GM12864 (cell line): ENCODE measurements at places on chromosomes 3 and 15.

- DNase-seq, result no peak
These were observed 43.7 kb upstream of the PGPEP1L start for GRCh38 chr15:99051308-99051707.

DNA sequence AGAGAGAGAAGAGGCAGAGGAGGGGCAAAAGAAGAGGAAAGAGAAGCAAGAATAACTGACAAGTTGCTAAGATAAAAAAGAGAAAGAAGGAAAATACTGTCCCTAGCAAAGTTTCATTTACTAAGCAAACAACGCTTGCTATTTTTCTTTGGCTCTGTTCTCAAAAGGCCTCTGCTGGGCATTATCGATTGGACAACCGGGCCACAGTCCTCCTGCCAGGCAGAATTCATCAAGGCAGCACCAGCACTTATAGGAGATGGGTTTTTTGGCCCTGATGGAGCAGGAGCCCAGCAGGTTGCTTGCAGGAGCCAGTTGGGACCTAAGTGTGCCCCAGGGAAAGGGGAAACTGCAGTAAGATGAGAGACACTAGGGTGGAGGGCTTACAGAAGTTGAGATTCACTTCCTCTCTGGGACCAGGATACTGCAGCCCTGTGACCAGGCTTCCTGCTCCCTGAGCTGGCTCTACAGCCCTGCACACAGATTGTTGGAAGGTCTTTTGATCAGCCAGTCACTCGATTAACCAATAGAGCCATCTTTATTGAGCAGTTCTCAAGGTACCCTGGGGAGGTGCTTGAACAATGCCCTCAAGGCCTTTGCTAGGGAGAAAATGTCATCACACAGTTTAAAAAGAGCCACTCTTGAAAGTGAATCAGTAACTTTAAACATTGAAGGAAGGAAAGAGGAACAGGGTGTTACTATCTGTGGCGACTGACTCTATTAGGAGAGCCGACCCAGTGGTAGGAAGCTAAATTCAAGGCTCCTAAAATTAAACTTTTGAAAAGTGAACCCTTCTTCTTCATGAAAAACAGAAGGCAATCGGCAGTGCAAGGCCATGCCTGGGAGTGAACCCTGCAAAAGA is 28.8 kb upstream of the GLCE start:
- DNase-seq, result no peak

- DNase-seq, result no peak
These were observed 6.0 kb upstream of the HACD3 start for GRCh38 chr15:65524226-65524625.

- no peak for DNase-seq
These were observed 393.3 kb downstream of the FEZF2 start for GRCh38 chr3:61980041-61980440.

GRCh38 chr3:139128803-139129202 is 84.1 kb upstream of the PRR23C start:
- no peak for DNase-seq

- DNase-seq, result no peak
These were observed 7.6 kb downstream of the SLC27A2 start for GRCh38 chr15:50189633-50190032.

GRCh38 chr3:179449636-179450035 is 1.6 kb downstream of the GNB4 start:
- no peak for DNase-seq

GRCh38 chr3:26281284-26281985 is 341.1 kb upstream of the LRRC3B start:
- DNase-seq, result no peak

GRCh38 chr3:102068327-102068726 is 219.0 kb downstream of the NFKBIZ start:
- DNase-seq, result no peak
